ENCODE measurements at places on chromosomes 5 and 9.

DNA sequence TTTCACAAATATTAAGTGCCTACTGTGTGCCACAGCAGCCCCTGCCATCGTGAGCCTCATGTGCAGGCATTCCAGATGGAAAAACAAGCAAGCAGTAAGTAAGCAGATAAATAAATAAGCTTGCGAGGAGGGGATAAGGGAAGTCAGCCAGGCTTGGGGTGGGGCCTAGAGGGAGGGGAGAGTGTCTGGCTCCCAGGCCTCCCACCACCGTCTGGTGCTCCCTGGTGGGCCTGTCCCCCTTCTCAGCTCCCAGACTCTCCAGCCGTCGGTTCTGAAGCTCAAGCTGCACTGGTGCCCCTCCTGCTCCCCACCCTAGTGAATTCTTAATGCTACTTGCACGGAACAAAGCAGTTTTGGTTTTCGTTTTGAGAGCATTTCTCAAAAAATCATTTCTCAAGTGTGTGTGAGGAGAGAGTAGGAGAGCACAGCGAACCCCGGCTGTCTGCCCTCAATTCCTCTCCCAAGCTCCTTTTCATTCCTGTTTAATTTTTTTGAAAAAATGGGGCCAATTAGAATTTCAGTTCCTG lies 6.6 kb upstream of the IER5L start:
- H3K36me3 ChIP-seq, result no peaks in the 10 kb centered on the region
- no peak overlapping the region for H3K27ac ChIP-seq
- DNase-seq, result no peak
- H3K27me3 ChIP-seq, result no peaks in the 10 kb centered on the region
- no peak overlapping the region for H3K4me3 ChIP-seq

DNA sequence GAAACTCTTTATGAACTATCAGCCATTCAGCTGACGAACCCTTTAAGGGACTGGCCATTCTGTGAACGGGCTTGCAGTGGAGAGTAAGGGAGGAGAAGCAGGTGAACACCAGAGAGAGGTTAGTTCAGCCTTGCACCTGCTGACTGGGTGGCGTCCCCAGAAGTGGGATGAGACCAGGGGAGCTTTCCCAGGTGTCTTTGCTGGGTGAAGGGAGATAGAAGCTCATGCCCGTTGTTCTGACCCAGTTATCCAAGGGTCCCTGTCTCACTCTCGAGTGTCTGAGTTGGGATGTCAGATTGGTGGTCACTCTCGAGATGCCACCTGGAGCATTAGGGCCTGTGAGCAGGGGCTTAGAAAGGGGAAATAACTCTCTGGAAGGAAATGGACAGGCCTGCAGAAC lies 68.7 kb downstream of the MSX2 start:
- H3K4me3 ChIP-seq, result no peak overlapping the region
- H3K27ac ChIP-seq, result no peak overlapping the region
- peaks cover 6% of the 10 kb centered on the region for H3K27me3 ChIP-seq

DNA sequence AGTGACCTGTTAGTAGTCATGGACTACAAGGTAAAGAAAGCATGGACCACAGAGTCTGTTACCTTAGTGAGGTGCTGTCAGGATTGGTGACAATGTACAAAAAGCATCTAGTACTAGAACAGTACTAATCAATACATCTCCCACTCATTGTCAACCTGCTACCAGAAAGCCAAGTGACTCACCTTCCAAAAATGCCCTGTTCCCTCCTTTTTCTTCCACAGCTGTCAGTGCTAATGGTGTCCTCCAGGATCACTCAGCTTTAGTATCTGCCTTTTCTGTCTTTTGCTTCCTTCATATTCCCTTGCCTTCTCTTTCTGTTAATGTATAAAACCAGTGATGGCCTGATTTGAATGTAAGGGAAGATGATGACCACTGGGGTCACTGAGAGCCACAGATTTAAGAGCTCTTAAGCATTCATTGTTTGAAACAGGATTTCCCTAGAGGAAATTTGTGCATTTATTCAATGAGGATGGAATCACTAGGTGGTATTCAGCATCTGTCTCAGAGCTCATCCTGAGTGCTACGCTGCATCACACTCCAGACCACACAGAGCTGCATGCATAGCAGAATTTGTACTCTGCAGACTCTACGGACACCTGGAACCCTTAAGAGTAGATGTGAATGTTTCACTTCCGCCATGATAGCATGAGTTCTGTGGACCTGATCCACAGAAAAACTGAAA lies 71.0 kb downstream of the SV2C start:
- no peak overlapping the region for H3K4me3 ChIP-seq
- H3K27me3 ChIP-seq, result no peaks in the 10 kb centered on the region
- no peaks in the 10 kb centered on the region for H3K36me3 ChIP-seq
- no peak for DNase-seq

- no peaks in the 10 kb centered on the region for H3K4me1 ChIP-seq
- DNase-seq, result no peak
- H3K27ac ChIP-seq, result no peak overlapping the region
- H3K27me3 ChIP-seq, result no peaks in the 10 kb centered on the region
Measured at GRCh38 chr5:19568004-19568403, 420.0 kb downstream of the CDH18 start.

GRCh38 chr9:132020820-132021510 lies 58.7 kb downstream of the MED27 start:
- no peaks in the 10 kb centered on the region for H3K4me1 ChIP-seq
- H3K27ac ChIP-seq, result no peak overlapping the region
- H3K36me3 ChIP-seq, result no peaks in the 10 kb centered on the region

GRCh38 chr5:4097199-4097598 lies 501.6 kb downstream of the IRX1 start:
- DNase-seq, result no peak
- H3K27ac ChIP-seq, result no peak overlapping the region
- no peak overlapping the region for H3K4me3 ChIP-seq
- no peaks in the 10 kb centered on the region for H3K4me1 ChIP-seq
- H3K27me3 ChIP-seq, result no peaks in the 10 kb centered on the region

GRCh38 chr9:71681708-71682272 lies 86.5 kb downstream of the CEMIP2 start:
- no peaks in the 10 kb centered on the region for H3K36me3 ChIP-seq
- no peaks in the 10 kb centered on the region for H3K27me3 ChIP-seq
- peaks cover 30% of the 10 kb centered on the region for H3K4me1 ChIP-seq
- no peak for DNase-seq
- no peak overlapping the region for H3K4me3 ChIP-seq

- H3K27me3 ChIP-seq, result no peaks in the 10 kb centered on the region
- no peaks in the 10 kb centered on the region for H3K36me3 ChIP-seq
- no peak for DNase-seq
Measured at GRCh38 chr5:68332556-68332955, 117.0 kb downstream of the PIK3R1 start.

GRCh38 chr5:34564710-34565235 lies 91.4 kb upstream of the RAI14 start:
- no peak overlapping the region for H3K4me3 ChIP-seq
- no peaks in the 10 kb centered on the region for H3K36me3 ChIP-seq
- no peak for DNase-seq
- H3K27ac ChIP-seq, result no peak overlapping the region

DNA sequence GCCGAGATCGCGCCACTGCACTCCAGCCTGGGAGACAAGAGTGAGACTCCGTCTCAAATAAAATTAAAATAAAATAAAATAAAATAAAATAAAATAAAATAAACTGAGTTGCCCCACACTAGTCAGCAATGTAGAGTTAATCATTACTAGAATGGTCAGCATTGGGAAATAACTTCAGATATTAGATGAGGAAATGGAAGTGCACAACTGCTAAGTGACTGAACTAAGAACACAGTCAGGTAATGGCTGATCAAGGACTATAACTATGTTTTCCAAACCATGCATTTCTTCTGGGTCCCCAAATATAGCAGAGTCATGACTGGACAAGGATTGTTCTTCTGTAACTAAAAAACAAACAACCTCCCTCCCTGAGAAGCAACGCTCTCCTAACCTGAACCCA lies 17.1 kb downstream of the OTP start:
- H3K36me3 ChIP-seq, result no peaks in the 10 kb centered on the region
- no peak overlapping the region for H3K4me3 ChIP-seq
- H3K27me3 ChIP-seq, result peaks cover 11% of the 10 kb centered on the region
- no peaks in the 10 kb centered on the region for H3K4me1 ChIP-seq
- H3K27ac ChIP-seq, result no peak overlapping the region

GRCh38 chr5:1244976-1245375 lies 19.8 kb downstream of the SLC6A18 start:
- H3K27ac ChIP-seq, result no peak overlapping the region
- peaks cover 6% of the 10 kb centered on the region for H3K27me3 ChIP-seq
- no peaks in the 10 kb centered on the region for H3K4me1 ChIP-seq
- DNase-seq, result no peak
- no peaks in the 10 kb centered on the region for H3K36me3 ChIP-seq

All from effector memory CD4-positive, alpha-beta T cell (primary cell).